ENCODE measurements at places on chromosomes 16 and 17. TPM values are rescaled to one million over a fixed set of nuclear protein-coding genes. Genes with fewer than 3 reads are reported as not detected.

- peak overlapping the region; percentile 75 for H3K27ac ChIP-seq
- no peaks in the 10 kb centered on the region for H3K27me3 ChIP-seq
- no peak overlapping the region for H3K4me3 ChIP-seq
- H3K36me3 ChIP-seq: no peaks in the 10 kb centered on the region
- no peaks in the 10 kb centered on the region for H3K4me1 ChIP-seq
Observed at GRCh38 chr17:61366715-61367413, 32.8 kb upstream of the TBX2 start.

The CRHR1 gene
- not detected for total RNA-seq

DNA sequence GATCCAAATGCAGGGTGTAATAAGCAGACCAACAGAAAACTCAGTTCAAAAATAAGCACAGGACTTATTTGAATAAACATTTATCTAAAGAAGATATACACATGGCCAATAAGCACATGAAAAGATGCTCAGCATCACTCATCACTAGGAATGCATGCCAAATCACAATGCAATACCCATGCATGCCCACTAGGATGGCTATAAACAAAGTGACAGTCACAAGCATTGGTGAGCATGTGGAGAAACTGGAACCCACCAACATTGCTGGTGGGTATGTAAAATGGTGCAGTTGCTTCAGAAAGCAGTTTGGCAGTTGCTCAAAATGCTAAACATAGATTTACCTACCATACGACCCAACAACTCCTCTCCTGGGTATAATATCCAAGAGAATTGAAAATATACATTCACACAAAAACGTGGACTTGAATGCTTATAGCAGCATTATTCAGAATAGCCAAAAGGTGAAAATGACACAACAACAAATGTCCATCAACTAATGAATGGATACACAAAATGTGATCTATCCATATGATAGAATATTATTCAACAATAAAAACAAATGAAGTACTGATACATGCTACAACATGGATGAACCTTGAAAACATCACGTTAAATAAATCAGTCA is 20.1 kb downstream of the UBE2O start:
- H3K36me3 ChIP-seq: no peaks in the 10 kb centered on the region
- no peak overlapping the region for H3K4me3 ChIP-seq
- no peaks in the 10 kb centered on the region for H3K27me3 ChIP-seq
- peaks cover 37% of the 10 kb centered on the region for H3K4me1 ChIP-seq

DNA sequence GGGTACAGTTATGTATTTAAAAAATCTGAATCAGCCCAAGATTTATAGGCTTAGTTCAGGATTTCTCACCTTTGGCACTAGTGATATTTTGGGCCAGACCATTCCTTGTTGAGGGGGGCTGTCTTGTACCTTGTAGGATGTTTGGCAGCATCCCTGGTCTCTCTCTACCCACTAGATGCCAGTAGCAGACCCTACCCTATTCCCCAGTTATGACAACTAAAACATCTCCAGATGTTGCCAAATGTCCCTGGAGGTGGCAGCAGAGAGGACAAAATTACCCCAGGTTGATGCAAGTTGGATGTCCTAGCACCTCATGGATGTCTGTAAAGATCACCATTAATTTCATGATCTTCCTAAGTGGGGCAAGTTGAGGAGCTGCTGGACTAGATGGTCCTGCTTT is 45.8 kb downstream of the SYT17 start:
- H3K4me1 ChIP-seq: no peaks in the 10 kb centered on the region
- no peak overlapping the region for H3K4me3 ChIP-seq
- DNase-seq: no peak

The PTGES3L gene
- 52.3 TPM for total RNA-seq

The SLC39A11 gene
- 7.4 TPM for total RNA-seq

- H3K27me3 ChIP-seq: no peaks in the 10 kb centered on the region
- peaks cover 85% of the 10 kb centered on the region for H3K36me3 ChIP-seq
- no peak overlapping the region for H3K27ac ChIP-seq
- H3K4me3 ChIP-seq: no peak overlapping the region
Observed at GRCh38 chr16:69936751-69937211, 14.4 kb upstream of the CLEC18A start.

GRCh38 chr17:63646488-63646806 is 24.2 kb downstream of the MAP3K3 start:
- H3K27me3 ChIP-seq: no peaks in the 10 kb centered on the region
- H3K27ac ChIP-seq: peak overlapping the region; percentile 19
- no peak for DNase-seq
- H3K36me3 ChIP-seq: peaks cover 25% of the 10 kb centered on the region

The SLC6A2 gene
- total RNA-seq: not detected

DNA sequence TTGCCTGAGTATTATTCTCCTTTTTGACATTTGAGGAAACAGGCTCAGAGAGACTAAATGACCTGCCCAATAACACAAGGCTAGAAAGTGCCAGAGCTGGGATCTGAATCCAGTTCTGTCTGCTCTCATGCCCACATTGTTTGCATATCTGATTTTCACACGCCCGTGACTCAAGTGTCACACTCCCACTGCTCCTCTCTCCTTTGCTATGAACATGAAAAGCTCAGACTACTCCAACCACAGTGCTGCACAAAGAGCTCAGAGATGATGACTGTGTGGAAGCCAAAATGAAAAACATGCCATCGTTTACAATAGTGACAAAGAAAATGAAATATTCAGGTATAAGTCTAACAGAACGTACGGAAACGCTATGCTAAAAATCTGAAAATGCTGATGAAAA is 107.9 kb downstream of the SMG6 start:
- H3K36me3 ChIP-seq: no peaks in the 10 kb centered on the region
- H3K4me3 ChIP-seq: no peak overlapping the region
- DNase-seq: no peak
- H3K4me1 ChIP-seq: peaks cover 35% of the 10 kb centered on the region

GRCh38 chr16:68798398-68798797 is 44.9 kb upstream of the TANGO6 start:
- H3K4me3 ChIP-seq: no peak overlapping the region
- H3K27me3 ChIP-seq: no peaks in the 10 kb centered on the region
- H3K27ac ChIP-seq: no peak overlapping the region
- H3K36me3 ChIP-seq: no peaks in the 10 kb centered on the region

DNA sequence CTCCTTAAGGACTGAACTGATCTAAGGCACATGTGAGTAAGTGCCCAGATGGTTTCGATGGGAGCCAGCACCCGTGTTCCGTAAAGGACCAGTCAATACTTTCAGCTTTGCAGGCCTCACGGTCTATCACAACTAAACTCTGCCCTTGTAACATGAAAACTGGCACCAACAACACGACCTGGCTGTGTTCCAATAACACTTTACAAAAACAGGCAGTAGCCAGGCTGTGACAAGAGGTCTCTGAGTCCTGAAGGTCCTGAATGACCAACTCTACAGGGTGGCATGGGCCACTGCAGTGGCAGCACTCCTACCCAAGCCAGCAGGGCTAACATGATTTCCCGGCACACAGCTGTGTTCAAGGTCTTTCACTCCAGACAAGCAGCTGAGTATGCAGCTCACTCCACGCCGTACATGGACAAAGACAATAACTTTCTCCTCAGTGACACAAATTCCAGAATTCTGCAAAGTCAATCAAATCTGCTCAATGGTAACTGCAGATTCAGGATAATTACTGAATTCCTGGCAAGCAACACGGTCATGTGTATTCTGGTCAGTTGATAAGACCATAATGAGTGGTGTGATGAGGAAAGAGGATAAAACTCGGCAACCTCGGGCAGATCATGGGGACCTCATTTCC is 15.3 kb downstream of the NPLOC4 start:
- no peak for DNase-seq
- no peak overlapping the region for H3K4me3 ChIP-seq

DNA sequence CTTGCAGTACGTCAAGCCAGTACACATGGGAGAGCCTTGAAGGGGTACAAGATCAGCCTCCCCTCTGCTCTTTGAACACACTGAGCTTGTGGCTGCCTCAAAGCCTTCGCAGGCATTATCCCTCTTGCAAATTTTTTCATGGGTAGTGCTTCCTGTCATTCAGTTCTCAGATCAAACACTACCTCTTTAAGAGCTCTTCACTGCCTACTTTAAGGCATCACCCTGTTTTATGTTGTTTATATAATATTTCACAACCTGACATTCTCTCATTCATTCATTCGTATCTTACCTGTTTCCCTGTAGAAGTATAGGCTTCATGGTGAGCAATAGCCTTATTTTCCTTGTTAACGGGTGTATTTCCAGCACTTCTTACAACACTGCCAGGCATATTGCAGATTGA is 269.1 kb downstream of the CDH13 start:
- H3K27me3 ChIP-seq: no peaks in the 10 kb centered on the region
- H3K4me3 ChIP-seq: no peak overlapping the region
- no peak for DNase-seq
- H3K27ac ChIP-seq: no peak overlapping the region
- no peaks in the 10 kb centered on the region for H3K4me1 ChIP-seq

DNA sequence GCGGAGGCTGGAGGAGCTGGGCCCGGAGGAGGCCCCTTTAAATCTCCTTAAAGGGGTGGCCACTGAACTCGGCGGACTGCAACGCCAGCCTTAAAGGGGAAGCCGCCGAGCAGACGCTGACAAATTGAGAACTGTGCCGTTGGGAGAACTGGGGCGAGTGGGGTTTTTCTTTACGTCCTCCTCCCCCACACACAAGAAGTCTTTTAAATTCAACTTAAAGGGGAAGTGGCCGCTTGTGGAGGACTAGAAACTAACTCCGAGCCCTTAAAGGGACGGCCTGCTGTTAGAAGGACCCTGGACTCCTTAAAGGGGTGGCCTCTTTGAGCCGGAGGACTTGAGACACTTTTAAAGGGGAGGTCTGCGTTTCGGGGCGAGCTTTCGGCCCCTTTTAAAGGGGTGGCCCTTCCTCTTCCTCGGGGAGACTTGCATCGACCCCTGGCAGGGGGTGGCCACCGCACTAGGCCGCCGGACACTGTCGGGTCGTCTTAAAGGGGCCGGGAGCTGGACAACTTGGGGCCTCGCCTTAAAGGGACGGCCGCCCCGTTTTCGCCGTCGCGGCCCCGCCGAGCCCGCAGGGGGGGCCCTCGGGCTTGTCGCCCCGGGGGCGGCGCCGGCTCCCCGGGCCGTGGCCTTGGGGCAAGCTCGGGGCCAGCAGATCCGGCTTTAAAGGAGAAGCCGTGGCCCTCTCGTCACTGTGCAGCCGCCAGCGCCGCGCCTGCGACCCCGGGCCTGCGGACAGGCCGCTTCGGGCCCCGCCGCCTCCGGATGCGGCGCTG is 688 bp downstream of the FBRS start:
- H3K4me3 ChIP-seq: peak overlapping the region; percentile 94
- no peaks in the 10 kb centered on the region for H3K27me3 ChIP-seq
- H3K27ac ChIP-seq: peak overlapping the region; percentile 99
- peak; percentile 87 for DNase-seq

The SOX8 gene
- 1.0 TPM for total RNA-seq

- no peaks in the 10 kb centered on the region for H3K36me3 ChIP-seq
- DNase-seq: peak; percentile 76
- no peaks in the 10 kb centered on the region for H3K27me3 ChIP-seq
- H3K4me1 ChIP-seq: no peaks in the 10 kb centered on the region
- H3K27ac ChIP-seq: no peak overlapping the region
Observed at GRCh38 chr16:23060458-23061320, 88.6 kb downstream of the USP31 start.

The GRAP gene
- total RNA-seq: 2.5 TPM

- peaks cover 7% of the 10 kb centered on the region for H3K36me3 ChIP-seq
- no peak overlapping the region for H3K27ac ChIP-seq
- DNase-seq: no peak
- H3K27me3 ChIP-seq: no peaks in the 10 kb centered on the region
- H3K4me1 ChIP-seq: no peaks in the 10 kb centered on the region
- H3K4me3 ChIP-seq: no peak overlapping the region
Observed at GRCh38 chr17:64183815-64184214, 53.9 kb upstream of the ERN1 start.

DNA sequence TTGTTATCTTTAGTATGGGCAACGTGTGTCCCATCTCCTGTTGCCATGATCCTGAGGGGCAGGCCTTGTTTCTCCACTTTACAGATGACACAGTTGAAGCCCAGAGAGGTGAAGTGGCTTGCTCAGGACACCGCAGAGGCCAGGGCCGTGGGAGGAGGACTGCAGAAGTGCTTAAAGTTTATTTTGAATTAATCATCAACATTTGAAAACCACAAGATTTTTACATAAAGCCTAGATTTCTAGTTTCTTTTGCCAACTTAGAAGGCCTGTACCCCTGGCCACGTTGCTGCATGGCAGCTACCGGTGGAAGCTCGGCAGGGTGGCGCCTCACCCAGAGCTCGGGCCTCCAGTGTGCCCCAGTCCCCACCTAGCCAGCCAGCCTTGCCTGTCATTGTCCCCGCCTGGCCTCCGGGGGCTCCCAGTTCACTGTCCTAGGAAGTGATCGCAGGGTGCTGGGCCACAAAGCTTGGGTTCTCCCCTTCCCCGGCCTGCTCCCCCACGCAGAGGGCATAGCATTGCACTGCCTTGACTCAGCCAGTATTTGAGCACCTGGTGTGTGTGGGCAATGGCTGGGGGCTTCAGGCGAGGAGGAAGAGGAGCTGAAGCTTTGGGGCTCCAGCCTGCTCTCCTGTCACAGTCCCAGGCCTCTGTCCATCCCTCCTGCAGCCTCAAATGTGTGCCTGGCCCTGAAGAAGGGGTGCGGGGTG is 14.8 kb upstream of the ADCY7 start:
- H3K4me1 ChIP-seq: peaks cover 5% of the 10 kb centered on the region
- peak; percentile 64 for DNase-seq
- H3K36me3 ChIP-seq: no peaks in the 10 kb centered on the region
- H3K27me3 ChIP-seq: no peaks in the 10 kb centered on the region
- H3K4me3 ChIP-seq: no peak overlapping the region
- H3K27ac ChIP-seq: no peak overlapping the region

GRCh38 chr16:17532338-17532995 is 61.7 kb upstream of the XYLT1 start:
- DNase-seq: no peak
- no peaks in the 10 kb centered on the region for H3K4me1 ChIP-seq
- no peak overlapping the region for H3K4me3 ChIP-seq
- no peaks in the 10 kb centered on the region for H3K27me3 ChIP-seq
- no peaks in the 10 kb centered on the region for H3K36me3 ChIP-seq

The PRAC1 gene
- not detected for total RNA-seq

The ESRP2 gene
- total RNA-seq: 1.2 TPM

DNA sequence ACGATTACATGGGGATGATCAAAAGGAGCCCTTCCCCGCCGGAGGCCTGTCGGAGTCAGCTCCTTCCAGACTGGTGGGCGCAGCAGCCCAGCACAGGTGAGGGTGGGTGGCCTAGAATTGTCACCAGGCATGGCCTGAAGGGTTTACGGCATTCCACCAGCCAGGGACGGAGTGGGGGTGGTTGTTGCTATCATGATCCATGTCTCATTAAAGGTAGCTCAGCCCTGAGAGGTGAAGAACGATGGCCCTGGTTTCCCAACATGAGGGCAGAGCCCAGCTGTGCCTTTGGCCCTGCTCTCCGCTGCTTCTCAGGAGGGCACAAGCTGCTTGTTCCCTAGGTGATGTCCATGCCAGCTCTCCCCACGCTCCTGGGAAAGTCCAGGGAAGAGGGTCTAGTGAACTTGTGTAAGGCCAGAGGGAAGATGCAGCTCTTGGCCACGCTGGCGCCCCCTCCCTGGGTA is 14.2 kb downstream of the IRF8 start:
- H3K27ac ChIP-seq: no peak overlapping the region
- no peak overlapping the region for H3K4me3 ChIP-seq
- DNase-seq: no peak
- H3K4me1 ChIP-seq: peaks cover 26% of the 10 kb centered on the region
- H3K36me3 ChIP-seq: no peaks in the 10 kb centered on the region
- no peaks in the 10 kb centered on the region for H3K27me3 ChIP-seq
